ENCODE measurements at places on chromosomes 16 and 17. TPM values are rescaled to one million over a fixed set of nuclear protein-coding genes. Genes with fewer than 3 reads are reported as not detected.

GRCh38 chr17:57499648-57500049 lies 243.3 kb downstream of the MSI2 start:
- no peak for DNase-seq

GRCh38 chr16:6374821-6375220 lies 957.8 kb upstream of the RBFOX1 start:
- no peak for DNase-seq

CHAD gene
- total RNA-seq, result not detected

TIMP2 gene
- total RNA-seq, result 2.6 TPM

KCNJ12 gene
- total RNA-seq, result not detected

MARF1 gene
- total RNA-seq, result 101 TPM

All from activated CD4-positive, alpha-beta T cell treated with anti-CD3 and anti-CD28 coated beads, Interleukin-2, amount 10 ng/mL, durations not matched to agents 7 days and 5 days (primary cell).